ENCODE measurements at places on chromosomes 2 and 18.

- DNase-seq = no peak
Measured at GRCh38 chr18:10559553-10560451, 34.0 kb downstream of the NAPG start.

- DNase-seq = no peak
Measured at GRCh38 chr18:3135536-3135935, 84.2 kb downstream of the MYOM1 start.

DNA sequence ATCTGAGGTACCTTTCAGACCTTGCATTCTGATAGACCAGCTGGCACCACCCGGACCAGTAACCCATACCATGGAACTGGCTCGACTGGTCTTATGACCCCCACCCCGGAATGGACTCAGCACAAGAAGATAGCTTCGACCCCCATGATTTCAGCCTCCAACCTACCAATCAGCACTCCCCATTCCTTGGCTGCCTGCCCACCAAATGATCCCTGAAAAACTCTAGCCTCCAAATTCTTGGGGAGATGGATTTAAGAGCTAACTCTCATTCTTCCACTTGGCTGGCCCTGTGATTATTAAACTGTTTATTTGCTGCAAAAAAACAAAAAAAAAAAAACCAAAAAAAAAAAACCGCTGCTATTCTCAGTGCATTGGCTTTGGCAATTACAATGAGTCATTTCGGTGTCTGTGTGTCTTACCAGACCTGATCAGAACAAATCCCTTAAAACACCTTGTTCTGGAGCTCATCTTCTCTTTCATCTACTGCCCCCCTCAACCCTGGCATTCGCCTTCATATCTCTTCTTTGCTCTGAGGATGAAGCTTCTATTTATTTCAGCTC, 60.1 kb upstream of the KIF5C start:
- DNase-seq = peak; percentile 37

GRCh38 chr2:237704501-237705434, 77.4 kb downstream of the LRRFIP1 start:
- DNase-seq = no peak

DNA sequence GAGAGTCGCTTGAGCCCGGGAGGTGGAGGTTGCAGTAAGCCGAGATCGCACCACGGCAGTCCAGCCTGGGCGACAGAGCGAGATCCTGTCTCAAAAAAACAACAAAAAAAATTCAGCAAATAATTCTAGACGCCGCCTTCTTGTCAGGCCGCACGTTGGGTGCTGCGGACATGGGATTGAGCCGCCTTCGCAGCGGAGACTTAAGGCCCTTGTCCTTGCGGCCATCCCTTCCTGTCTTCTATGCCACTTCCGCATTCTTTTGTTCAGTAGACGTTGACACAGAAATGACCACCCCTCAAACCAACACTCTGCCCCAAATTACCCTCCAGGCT, 15.8 kb downstream of the PTPN18 start:
- DNase-seq = no peak

DNA sequence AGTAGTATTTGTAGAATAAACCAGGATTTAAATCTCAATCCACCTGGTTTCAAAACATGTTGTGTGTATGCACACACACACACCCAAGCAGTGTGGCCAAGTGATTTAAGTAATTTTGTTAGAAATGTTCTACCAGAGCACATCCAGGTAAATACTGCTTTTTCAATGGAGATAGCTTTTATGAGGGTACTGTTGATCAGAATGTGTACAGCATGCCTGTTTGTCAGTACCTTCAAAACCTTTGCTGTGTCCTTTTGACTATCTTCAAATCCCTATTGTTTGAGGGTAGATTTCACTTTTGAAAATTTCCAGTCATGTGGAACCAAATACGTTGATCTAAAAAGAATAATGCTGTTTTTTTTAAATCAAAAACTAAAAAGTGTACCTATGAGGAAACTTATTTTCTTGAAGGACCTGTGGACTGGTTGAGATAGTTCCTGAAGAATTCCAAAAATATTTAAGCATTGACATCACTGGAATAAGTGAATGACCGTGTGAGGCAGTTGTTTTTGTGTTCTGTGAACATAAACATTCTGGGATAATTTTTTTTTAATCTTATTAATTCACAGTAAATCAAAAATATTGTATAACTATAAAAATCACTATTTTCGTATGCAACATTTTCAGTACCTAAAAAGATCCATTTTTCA, 70.9 kb downstream of the PTRHD1 start:
- no peak for DNase-seq

DNA sequence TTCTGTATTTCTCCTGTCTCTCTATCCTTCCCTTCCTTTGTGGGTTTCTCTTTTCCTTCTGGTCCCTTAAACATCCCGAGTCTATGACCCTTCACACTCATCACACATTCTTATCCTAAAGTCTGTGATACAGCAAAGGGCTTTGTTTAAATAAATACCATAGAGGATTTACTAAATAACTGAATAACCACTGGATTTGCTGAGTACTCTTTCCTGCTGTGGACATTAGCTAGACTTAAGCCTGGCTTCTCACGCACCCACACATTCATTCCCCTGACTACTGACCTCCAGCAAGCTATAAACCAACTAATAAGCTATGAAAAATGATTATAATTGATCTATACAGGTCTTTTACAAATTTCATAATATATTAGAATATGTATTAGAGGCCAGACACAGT, 76.6 kb downstream of the COL4A3 start:
- no peak for DNase-seq

DNA sequence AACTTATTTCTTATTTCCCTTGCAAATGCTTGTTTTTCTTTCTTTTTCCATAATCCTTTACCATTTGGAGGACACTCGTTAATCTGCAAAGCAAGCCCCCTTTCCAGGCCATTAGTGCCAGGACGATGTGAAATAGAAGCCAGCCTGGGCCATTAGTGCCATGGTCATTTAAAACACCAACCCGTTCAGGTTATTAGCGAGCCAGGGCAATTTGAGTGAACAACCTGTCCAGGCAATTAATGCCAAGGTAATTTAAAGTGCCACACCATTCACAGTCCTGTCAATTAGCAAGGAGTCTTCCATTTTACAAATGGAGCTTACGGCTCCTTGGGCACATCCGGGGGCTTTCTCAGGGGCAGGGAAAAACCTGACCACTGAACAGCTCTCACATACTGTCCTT, 370.6 kb downstream of the HRH4 start:
- no peak for DNase-seq

DNA sequence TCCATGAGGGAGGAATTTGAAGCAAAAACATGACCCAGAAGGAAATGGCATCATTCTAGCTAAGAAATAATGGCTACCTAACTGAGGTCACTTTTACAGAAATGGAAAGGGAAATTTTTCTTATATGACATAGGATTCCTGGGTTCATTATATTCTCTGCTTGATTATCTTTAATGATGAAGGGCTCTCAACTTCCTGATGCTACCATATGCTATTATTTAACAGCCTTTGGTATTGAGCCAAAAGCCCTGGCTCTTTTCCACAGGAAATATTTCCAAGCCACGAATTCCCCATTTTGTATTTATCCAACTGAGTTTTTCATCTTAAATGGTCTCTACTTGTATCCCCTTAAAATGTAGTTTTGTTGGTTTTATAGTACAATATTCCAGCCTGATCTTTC, 63.2 kb upstream of the NPAS2 start:
- DNase-seq = no peak

DNA sequence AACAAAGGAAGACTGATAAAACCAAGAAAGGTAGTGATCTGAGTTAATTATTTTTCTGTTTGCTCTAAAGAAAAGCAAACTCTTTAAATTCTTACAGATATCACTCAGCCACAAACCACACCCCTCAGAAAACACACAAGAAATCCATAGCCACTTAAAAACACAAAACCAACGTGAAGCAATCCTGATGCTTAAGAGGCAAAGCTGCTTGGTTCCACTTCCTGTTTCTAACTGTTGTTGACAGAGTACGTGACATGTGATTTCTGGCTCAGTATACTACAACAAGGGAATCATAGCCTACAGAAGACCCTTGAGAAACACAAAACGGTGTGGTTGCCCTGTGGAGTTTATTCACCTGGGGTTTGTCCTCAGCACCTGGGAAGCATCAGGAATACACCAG, 240.9 kb upstream of the APCDD1 start:
- peak; percentile 48 for DNase-seq

- DNase-seq = no peak
Measured at GRCh38 chr18:9684881-9685614, 23.1 kb upstream of the RAB31 start.

GRCh38 chr2:51165534-51166260, 133.8 kb upstream of the NRXN1 start:
- no peak for DNase-seq

- peak; percentile 14 for DNase-seq
Measured at GRCh38 chr2:124027182-124027581, 2.1 kb downstream of the CNTNAP5 start.

DNA sequence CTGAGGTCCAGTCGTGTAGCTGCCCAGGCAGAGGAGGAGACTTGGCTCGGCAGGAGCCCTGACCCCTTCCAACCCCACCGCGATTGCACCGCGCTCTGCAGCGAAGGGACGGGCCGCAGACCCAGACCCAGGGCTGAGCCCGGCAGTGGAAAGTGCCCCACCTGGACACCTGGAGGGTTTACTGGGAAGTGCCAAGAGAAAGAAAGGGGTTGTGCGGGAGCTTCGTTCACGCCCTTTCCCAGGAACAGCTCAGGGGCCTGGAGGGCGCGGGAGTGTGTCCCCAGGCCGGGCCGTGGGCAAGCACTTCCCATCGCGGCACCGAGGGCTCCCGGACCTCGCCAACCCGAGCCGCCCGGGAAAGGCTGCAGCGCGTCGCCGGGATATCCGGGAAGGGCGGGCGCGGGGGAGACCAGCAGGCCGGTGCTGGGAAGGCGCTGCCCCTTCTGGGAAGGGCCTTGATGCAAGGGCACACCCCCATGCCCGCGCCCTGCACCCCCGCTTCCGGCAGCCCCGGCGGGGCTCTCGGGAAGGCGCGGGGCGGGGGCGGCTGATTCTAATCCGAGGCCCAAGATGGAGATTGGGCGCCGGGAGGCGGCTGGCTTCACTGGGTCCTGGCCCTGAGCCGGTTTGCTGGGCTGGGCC, 36.1 kb upstream of the MRPL33 start:
- peak; percentile 81 for DNase-seq

GRCh38 chr18:22408059-22408458, 9.7 kb downstream of the CTAGE1 start:
- DNase-seq = no peak

DNA sequence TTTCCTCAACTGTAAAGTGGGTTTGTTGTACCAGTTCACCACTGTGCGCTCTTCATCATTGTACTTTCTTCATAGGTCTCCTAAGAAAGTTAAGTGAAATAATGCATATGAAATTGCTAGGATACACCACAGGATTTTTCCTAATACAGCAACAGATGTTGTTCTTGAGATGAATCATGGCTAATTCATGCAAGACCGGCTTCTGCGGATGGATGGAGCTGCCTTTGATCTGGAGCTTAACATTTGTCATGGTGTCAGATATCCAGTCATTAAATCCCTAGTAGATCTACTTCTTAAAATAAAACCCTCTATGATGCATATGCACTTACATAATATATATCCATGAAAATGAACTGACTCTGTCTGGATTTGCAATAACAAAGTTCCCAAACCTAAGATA, 114.1 kb downstream of the COL6A3 start:
- DNase-seq = no peak

GRCh38 chr2:43265001-43265400, 38.6 kb upstream of the ZFP36L2 start:
- no peak for DNase-seq

DNA sequence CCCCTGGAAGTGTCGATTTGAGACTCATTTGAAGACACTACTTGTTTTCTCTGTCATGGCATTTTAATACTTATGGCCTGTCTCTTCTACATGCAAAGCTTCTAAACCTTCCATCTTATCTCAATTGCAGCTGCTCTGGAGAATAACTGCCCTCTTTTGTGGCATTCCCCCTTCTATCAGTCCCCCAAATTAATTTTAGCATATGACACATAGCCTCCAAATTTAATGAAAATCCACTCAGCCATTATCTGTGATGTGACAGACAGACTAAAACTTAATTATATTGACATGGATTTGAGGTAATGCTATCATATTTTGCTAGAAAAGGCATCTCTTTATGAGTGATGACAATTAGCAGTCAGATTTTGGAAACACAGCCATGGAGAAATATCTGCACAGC, 71.2 kb downstream of the LRRTM1 start:
- DNase-seq = no peak

GRCh38 chr2:33595385-33595784, 3.7 kb downstream of the FAM98A start:
- no peak for DNase-seq

DNA sequence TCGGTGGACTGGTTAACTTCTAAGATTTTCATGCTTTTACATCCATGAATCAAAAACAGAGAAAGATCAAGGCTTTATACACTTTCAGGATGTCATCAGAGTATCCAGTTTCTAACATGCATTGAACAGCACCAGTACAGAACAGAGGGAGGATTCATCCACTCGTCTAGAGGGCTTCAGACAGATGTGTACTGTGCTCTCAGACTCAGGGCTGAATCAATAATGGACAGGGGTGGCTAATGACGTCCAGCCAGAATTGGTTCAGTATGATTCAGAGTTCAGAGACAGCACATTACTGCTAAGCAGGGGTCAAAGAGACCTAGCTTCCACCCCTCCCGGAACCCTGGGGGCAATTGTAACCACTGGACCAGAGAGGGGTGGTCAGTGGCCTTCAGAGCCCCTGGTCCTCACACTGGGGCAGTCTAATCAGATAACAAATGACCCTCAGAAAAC, 37.3 kb downstream of the RNU4ATAC start:
- DNase-seq = peak; percentile 2

DNA sequence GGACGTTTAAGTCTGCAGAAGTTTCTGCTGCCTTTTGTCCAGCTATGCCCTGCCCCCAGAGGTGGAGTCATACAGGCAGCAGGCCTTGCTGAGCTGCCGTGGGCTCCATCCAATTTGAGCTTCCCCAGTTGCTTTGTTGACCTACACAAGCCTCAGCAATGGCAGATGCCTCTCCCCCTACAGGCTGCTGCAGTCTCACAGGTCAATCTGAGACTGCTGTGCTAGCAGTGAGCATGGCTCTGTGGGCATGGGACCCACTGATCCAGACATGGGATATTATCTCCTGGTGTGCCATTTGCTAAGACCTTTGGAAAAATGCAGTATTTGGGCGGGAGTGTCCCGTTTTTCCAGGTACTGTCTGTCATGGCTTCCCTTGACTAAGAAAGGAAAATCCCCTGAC, 726.0 kb downstream of the ERBB4 start:
- DNase-seq = no peak
